ENCODE measurements at places on chromosomes 7 and 10.

GRCh38 chr10:132018446-132018845 lies 36.7 kb upstream of the BNIP3 start:
- DNase-seq: no peak

DNA sequence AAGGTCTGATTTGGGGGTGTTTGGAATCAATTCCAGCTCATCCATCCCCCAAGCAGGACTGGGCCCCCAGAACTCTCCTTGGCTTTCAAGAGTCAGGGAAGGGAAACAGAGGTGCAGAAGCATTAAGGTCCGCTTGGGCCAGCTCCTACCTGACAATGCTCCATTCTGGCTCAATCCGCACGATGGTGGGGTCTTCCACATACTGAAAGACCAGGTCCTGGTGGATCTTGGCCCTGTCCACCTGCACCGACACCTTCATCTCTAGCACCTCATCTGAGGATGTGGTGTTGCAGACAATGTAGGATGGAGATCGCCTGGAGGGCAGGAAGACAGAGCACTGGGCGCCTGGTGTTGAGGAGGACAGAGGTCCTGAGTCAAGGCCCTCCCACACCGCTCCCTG lies 391.1 kb downstream of the PLXNA4 start:
- DNase-seq: no peak

DNA sequence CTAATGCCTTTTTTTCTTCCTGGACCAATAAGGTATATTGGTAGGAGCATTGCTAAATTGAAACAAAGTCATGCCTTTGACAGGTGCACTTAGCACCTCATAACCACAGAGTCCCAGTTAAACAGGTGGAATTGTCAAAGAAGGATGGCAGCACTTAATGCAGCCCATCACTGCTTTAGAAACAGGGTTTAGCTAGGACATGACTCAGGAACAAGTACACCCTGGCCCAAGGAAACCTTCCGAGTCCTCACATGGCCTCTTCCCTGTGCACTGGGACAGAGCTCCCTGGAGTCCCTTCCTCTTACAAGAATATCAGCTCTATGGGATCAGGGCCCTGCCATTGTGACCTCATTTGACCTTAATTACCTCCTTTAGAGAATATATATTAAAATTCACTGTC lies 382.7 kb downstream of the EXOC4 start:
- no peak for DNase-seq

DNA sequence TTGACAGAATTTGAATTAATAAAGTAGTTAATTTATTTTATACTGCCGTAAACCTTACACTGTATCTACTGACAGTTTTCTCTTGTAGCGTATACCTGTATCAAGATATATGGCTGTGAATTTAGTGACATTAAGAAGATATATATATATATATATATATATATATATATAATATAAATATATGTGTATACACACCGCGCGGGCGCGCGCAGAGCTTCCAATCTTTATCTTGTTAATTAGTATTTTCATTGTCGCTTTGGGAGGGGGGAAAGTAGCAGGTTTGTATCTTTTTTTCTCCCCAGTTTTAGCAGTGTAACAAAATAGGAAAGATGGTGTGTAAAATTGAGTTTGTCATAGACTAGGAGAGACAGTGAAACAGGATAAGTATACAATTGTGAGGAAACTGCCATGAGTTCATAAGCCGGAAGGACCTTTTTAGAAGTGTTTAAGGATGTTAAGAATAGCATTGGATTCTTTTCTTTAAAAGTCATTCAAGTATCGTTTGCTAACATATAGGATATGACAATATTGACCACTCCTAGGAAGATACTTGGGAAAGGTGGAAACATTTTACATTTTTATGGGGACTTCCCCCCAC lies 2.0 kb downstream of the PLEKHA1 start:
- DNase-seq: no peak

DNA sequence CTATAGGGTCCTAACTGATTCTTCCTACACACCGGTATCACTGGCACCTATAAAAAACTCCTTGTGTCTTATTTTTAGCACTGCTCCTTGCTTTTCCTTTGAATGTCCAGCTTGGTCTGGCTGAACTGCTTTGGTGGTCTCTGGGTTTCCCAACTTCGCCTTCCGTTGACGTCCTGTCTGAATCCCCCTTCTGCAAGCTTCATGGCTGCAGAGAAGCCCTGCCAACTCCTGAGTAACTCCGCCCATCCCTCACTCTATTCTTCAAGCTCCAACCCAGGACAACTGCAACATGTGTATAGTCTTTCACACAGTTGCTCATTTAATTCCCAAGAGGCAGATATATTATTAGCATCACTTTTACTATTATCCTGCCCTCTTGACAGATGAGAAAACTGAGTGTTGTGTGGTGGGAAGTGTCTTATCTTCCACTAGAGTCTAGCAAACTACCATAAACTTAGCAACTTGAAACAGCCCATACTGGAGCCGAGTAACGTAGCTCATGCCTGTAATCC lies 40.9 kb downstream of the MTURN start:
- DNase-seq: no peak

- DNase-seq: no peak
Observed at GRCh38 chr10:58017719-58018367, 249.9 kb downstream of the IPMK start.

DNA sequence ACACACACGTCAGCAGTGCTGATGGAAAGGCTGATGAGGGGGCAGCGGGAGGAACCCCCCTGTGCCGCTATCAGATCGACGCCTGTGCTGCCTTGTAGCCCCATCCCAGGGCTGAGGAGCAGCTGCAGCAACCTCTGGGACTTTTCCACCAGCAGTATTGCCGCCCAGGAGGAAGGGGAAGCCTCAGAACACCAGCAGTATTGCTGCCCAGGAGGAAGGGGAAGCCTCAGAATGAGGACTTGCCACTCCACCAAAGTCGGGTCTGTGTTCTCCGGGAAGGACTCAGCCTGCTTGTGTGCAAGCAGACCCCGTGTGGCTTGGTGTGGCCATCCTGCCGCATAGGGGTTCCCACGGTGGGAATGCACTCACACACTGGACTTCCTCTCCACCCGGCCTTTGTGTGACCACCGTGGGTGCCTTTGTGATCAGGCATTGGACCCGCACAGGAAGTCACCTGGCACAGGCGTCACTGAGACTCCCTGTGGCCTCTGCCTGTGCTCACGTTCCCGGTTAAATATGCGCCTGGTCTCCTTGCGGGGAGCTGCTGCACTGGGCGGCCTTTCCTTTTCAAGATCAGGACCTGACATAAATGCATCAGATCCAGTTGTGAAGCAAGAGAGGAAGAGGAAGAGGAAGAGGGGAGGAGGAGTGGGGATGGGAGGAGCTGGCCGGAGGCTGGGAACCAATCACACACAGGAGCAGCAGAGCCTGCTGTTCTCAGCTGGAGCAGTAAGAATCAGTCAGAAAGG lies 248.5 kb downstream of the DNAJB6 start:
- no peak for DNase-seq

GRCh38 chr10:29666201-29666600 lies 31.4 kb upstream of the SVIL start:
- DNase-seq: no peak

- DNase-seq: no peak
Observed at GRCh38 chr7:148906707-148907498, 22.8 kb upstream of the EZH2 start.

GRCh38 chr10:49441488-49442476 lies 45.9 kb upstream of the DRGX start:
- no peak for DNase-seq

GRCh38 chr7:41174521-41174920 lies 528.4 kb downstream of the INHBA start:
- no peak for DNase-seq

GRCh38 chr10:119680650-119681081 lies 29.5 kb downstream of the BAG3 start:
- DNase-seq: no peak

DNA sequence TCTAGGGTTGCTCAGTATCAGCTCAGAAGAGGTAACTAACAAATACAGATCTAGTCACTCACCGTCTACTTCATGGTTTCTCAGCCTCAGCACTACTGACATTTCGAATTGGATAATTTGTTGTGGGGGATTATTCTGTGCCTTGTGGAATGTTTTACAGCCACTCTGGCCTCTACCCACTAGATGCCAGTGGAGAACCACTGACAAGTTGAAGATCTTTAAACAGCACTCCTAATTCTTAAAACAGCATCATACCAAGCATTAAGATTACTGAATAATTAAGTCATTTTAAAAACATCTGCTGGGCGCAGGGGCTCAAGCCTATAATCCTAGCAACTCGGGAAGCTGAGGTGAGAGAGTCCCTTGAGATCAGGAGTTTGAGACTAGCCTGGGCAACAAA lies 82.6 kb downstream of the UPF2 start:
- DNase-seq: no peak

DNA sequence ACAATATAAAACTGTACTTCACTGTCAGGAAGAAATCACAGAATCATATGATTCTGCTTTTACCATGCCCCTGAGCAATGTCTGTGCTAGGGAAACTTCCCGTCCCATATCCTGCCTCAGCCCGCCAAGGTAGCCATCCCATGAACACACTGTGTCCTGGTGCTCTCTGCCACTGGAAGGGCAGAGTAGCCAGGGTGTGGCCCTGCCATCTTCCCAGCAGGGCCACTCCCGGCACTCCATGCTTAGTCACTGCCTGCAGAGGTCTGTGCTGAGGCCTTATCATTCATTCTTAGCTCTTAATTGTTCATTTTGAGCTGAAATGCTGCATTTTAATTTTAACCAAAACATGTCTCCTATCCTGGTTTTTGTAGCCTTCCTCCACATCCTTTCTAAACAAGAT lies 31.8 kb downstream of the AP3M1 start:
- DNase-seq: no peak

DNA sequence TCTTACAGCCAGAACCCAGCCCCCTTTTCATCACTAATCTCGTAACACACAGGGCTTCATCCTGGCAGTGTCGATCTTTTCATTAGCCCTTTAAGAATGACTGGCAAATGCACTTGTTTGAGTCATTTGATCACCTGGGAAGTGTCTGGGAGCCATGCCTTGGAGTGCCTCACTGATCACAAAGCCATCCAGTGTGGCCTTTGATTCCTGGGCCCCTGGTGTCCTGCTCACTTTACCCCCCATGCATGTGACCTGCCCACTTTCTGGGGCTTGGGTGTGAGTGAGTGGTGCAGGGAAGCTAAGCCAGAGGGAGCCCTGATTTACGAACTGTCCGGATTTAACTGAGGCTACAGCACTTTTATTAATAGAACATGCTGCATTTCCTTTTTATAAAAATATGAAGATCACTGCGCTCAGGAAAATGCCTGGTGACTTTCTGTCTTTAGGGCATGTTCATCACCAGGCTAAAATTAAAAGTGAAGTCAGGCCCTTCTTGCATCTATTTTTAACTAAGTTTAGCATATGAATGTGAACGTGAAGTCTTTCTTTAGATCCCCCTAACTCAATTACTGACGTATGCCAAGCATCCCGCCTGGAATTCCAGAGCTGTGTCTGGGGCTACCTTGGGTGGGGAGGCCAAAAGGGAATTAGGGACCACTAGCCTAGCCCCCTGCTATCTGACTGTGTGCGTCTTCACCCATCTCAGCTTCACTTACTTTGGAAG lies 23.6 kb downstream of the RBM20 start:
- no peak for DNase-seq

- no peak for DNase-seq
Observed at GRCh38 chr10:132924046-132924952, 18.1 kb downstream of the CFAP46 start.

DNA sequence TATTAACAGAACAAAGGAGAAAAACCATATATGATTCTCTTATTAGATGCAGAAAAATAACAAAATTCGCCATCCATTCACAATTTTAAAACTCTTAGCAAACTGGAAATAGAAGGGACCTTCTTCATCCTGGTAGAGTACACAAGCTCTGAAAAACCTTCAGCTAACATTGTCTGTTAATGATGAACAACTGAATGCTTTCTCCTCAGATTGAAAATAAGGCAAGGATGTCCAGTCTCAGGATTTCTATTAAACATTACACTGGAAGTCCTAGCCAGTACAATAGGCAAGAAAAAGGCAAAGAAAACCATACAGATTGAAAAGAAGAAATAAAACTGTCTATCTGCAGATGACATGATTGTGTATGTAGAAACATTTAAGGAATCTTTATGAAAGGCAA lies 16.0 kb upstream of the CCNY start:
- DNase-seq: no peak

DNA sequence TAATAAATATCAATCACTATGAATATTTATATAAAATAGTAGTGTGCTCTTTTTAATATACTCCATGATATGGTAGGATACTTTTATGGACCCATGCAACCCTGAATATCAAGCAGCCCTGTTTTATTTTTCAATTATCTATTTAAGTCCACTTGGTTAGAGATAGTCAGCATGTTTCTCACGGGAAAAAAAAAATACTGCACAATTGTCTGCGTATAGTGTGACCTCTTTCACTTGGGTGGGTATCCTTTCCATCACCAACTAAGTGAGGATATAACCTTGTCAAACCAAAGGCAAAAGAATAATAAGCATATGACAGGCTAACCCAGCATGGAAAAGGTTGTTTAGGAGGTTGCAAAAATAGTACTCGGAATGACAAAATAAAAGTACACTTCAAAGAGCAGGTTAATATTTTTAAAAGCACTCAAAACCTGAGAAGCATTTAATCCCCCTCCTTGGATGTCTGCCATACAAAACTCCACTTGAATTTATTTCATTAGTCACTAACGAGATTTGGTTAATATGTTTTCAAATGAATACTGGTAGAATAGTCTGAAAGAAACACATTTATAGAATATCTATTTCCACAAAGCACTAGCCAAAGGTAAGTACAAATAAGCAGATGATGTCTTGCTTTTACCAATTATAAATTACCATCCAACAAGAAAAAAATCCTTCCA lies 76.5 kb downstream of the IMMP2L start:
- DNase-seq: no peak

DNA sequence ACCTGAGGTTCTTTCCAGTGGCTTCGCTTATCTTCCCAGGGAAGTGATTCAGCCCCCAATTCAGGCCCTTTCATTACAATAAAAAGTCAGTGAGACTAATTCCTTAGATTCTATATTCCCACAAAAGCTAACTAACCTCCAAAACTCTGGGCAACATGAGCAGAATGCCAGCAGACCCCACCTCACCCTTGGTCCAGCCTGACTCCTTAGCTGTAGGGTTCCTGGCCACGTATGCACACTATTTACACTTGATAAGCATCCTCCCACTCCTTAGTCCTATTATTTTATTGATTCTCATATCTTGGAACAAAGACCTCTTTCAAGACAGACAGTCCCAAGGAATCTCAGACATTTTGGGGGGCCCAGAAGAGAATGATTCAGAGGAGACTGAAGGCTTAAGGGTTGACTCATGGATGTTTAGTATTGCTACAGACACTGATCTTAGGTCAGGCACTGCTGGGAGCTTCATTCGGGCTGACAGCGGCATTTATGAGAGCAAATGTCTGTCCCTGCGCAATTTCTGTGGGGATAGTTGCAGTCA lies 162.6 kb upstream of the GDF10 start:
- no peak for DNase-seq

- DNase-seq: no peak
Observed at GRCh38 chr10:114350751-114351150, 53.6 kb downstream of the AFAP1L2 start.
